ENCODE measurements at places on chromosomes 2 and 18. TPM values are rescaled to one million over a fixed set of nuclear protein-coding genes. Genes with fewer than 3 reads are reported as not detected.
A peak's percentile ranks its signal among the peaks of the same experiment; 100 is the strongest.

GRCh38 chr18:22385718-22386117 lies 32.0 kb downstream of the CTAGE1 start:
- no peak for DNase-seq

DNA sequence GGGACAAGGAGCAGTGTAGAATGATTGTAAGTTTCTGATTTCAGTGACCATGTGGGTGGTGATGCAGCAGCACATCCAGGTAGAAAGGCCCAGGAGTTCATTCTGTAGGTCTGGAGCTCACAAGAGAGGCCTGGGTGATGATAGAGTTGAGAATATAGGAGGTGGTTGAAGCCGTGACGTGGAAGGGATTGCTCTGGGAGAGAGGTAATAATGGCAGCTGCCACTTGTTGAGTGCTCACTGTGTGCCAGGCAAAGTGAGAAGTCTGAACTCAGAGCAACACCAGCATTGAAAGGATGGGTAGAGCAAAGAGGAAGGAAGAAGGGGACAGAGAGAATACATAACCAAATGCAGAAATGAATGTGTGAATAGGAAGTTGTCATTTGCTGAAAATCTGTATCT lies 3.3 kb downstream of the TTLL4 start:
- no peak for DNase-seq

DNA sequence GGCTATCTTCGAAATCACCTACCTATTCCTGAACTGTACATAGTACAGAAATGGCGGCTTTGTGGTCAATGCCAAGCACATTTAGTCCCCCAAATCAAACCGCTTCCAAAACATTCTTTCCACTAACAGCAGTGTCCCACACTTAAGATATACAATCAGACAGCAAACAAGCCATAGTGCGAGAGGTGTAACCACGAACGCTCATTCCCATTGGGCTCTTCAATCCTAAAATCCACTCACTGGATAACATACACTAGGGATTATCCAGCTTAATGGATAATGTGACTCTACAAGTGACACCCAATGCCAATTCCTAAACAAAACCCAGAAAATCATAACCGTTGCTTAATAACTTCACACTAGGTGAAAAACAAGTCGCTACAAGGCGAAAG lies 2.0 kb downstream of the XPO1 start:
- DNase-seq = peak; percentile 44

GRCh38 chr2:106961328-106961727 lies 75.4 kb upstream of the ST6GAL2 start:
- DNase-seq = no peak

Gene CHRNG
- total RNA-seq = not detected

DNA sequence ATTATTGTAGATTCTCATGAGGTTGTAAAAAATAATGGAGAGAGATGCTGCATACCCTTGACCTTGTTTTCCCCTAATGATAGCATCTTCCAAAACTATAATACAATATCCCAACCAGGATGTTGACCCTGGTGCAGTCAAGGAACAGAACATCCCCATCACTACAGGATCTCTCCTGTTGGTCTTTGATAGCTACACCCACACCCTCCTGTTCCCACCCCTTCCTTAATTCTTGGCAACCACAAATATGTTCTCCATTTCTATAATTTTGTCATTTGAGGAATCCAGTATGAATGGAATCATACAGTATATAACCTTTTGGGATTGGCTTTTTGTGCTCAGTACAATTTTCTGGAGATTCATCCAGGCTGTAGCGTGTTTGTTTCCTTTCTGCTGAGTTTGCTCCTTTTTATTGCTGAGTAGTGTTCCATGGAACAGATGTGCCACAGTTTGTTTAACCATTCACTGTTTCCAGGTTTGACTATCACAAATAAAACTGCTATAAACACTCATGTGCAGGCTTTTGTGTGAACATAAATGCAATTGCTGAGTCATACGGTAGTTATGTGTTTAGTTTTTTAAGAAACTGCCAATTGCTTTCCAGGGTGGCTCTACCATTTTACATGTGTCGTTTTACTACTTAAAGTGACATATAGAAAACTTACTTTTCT lies 22.2 kb downstream of the MCFD2 start:
- DNase-seq = no peak
